ENCODE measurements at places on chromosomes 12 and 14. TPM values are rescaled to one million over a fixed set of nuclear protein-coding genes. Genes with fewer than 3 reads are reported as not detected.

GRCh38 chr12:11477110-11477509 is 81.7 kb upstream of the PRB2 start:
- H3K4me3 ChIP-seq, result no peak overlapping the region
- H3K27ac ChIP-seq, result no peak overlapping the region
- no peak for DNase-seq

- H3K4me3 ChIP-seq, result no peak overlapping the region
- H3K4me1 ChIP-seq, result no peaks in the 10 kb centered on the region
- H3K36me3 ChIP-seq, result no peaks in the 10 kb centered on the region
These were observed 157.2 kb downstream of the GARIN6 start for GRCh38 chr12:99804715-99805114.

- no peaks in the 10 kb centered on the region for H3K27me3 ChIP-seq
- peak overlapping the region; percentile 77 for H3K27ac ChIP-seq
- H3K36me3 ChIP-seq, result peaks cover 26% of the 10 kb centered on the region
- no peaks in the 10 kb centered on the region for H3K4me1 ChIP-seq
These were observed 685 bp upstream of the CDH24 start for GRCh38 chr14:23057757-23058653.

DNA sequence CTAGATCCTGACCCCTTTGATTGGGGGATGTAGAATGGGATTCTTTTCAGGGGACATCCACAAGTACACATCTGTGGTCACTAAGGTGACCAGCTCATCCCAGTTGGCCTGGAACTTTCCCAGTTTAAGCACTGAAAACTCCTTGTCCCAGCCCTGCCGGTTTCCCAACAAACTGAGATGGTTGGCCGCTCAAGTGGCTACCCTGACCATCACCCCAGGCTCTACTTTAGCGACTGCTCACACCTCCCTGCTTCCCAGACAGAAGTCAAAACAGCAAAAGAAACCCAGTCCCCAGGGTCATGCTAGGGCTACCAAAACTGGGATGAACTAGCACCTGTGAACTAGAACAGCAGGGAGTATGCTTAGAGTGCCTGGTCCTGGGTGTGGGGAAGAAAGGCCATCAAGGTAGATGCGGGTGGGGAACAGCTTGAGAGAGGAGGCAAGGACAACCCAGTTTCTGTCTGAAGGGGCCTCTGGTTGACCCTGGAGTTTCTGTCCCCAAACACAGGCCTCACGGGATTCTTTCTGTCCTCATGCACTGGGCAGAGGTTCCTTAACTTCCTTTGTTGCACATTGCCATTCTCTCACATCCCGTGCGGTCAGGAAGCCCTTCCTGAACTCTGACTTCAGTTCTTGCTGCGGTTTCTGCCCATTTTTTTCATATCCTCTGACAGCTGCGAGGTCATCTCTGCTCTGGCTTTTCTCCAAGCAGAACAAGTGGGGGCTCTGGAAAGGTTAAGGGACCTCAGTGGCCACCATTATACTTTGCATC is 1.6 kb downstream of the LTB4R start:
- DNase-seq, result peak; percentile 49
- no peak overlapping the region for H3K27ac ChIP-seq
- no peak overlapping the region for H3K4me3 ChIP-seq
- H3K36me3 ChIP-seq, result no peaks in the 10 kb centered on the region

- H3K27me3 ChIP-seq, result no peaks in the 10 kb centered on the region
- no peaks in the 10 kb centered on the region for H3K4me1 ChIP-seq
- no peaks in the 10 kb centered on the region for H3K36me3 ChIP-seq
- H3K4me3 ChIP-seq, result no peak overlapping the region
These were observed 1012.0 kb downstream of the FLRT2 start for GRCh38 chr14:86541972-86542371.

DNA sequence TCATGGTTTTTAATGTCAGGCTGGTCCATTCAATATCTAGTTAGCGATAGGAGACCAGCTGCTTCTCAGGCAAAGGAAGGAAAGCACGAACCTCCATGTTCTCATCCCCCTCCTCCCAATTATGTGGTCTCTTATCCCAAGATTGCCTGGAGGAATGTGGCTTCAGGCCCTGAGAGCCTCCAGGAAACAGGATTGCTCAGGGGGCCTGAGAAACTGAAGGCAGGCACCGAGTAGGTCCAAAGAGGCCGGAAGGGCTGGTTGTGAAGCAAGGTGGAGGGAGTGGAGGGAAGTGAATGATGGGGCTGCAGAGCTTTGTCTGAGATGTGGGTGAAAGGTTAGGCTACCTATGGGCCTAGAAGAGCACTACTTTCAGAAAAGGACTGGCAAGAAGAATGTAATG is 188.2 kb upstream of the DDHD1 start:
- H3K27me3 ChIP-seq, result no peaks in the 10 kb centered on the region
- H3K27ac ChIP-seq, result no peak overlapping the region
- no peak overlapping the region for H3K4me3 ChIP-seq

GRCh38 chr14:61565181-61565580 is 130.1 kb upstream of the HIF1A start:
- no peak overlapping the region for H3K4me3 ChIP-seq
- DNase-seq, result no peak
- peak overlapping the region; percentile 46 for H3K27ac ChIP-seq
- peaks cover 62% of the 10 kb centered on the region for H3K4me1 ChIP-seq
- no peaks in the 10 kb centered on the region for H3K36me3 ChIP-seq
- H3K27me3 ChIP-seq, result no peaks in the 10 kb centered on the region

DNA sequence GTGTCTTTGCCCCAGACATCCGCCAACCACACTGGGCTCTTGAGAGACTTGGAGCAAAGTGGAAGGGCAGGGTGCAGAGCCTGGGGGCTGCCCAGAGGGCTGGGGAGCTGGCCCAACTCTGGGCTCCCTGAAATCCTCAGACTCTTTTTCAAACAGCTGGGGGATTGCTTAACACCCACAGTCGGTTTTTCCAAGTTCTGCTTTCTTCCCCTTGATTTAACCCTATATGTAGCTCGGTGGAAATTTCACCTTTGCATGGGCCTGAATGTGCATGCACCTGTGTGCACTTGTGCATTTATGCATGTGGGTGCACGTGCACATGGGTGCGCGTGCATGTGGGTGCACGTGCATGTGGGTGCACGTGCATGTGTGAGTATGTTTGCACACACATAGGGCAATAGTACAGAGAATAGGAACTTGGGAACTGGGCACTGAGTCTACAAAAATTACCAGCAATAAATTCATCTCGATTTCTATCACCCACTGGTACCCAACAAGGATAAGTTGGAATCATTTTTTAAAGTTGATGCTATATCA is 52.3 kb upstream of the RFLNA start:
- no peak overlapping the region for H3K27ac ChIP-seq
- H3K27me3 ChIP-seq, result no peaks in the 10 kb centered on the region
- DNase-seq, result no peak
- H3K4me1 ChIP-seq, result no peaks in the 10 kb centered on the region

DNA sequence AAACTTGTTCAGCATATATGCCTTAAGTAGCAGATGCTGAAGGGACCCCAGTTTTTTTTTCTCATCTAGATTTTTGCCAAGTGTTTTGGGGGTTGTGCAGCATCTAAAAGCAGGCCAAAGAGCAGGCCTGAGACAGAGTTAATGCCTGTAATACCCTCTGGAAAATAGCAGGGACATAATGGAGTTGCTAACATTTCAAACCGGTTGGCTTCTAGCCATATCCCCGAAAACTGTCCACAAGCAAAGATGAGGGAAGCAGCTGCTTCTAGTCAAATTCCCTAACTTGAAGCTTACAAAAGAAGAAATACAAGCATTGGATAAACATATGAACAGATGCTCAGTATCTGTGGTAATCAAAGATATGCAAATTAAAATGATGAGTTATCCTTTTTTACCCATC is 52.1 kb upstream of the AEBP2 start:
- no peaks in the 10 kb centered on the region for H3K27me3 ChIP-seq
- no peaks in the 10 kb centered on the region for H3K36me3 ChIP-seq
- H3K27ac ChIP-seq, result no peak overlapping the region
- H3K4me3 ChIP-seq, result no peak overlapping the region
- H3K4me1 ChIP-seq, result no peaks in the 10 kb centered on the region
- DNase-seq, result no peak

DNA sequence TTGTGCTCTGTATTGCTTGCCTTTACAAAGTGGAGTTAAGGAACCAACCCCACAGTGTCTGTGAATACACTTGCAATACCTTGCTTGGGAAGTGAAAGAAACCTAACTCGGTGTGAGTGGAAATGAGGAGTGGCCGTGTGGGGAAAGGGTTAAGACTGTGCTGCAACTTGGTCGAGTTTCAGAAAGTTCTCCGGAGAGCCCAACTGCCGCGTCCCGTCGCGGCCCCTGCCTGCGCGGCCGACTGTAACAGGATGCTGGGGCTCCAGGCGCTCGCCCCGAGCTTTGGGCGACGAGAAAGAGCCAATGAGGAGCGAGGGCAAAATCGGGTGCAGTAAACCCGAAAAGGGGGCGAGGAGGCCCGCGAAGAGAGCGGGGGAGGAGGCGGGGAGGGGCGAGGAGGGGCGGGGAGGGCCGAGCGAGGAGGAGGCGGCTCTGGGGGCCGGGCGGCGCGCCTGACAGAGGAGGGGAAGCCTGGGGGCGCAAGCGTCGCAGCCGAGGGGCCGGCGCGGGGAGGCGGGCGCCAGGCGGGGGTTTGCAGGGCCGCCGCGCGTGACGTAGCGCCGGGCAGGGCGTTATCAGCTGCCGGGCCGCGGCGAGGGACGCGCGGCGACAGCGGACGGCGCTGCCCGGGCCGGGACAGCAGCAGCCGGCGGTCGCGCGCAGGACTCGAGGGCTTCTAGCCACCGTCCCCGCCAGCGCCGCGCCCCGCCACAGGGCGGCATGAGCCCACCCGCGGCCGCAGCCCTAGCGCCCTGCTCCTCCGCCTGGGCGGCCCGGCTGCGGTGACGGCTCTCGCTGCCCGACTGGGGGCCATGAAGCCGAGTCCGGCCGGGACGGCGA is at the start of gene DACT1:
DACT1 (plus strand) TSS at position 572 of the 840 bp plus-strand sequence; CDS start at position 813, 241 bp downstream.
- peaks cover 12% of the 10 kb centered on the region for H3K36me3 ChIP-seq
- H3K4me1 ChIP-seq, result peaks cover 56% of the 10 kb centered on the region
- H3K27me3 ChIP-seq, result no peaks in the 10 kb centered on the region
- peak within 1 kb of the TSS; percentile 86 for H3K4me3 ChIP-seq

GRCh38 chr14:93054876-93055275 is 60.8 kb downstream of the ITPK1 start:
- no peak for DNase-seq
- H3K27me3 ChIP-seq, result no peaks in the 10 kb centered on the region
- H3K4me1 ChIP-seq, result peaks cover 18% of the 10 kb centered on the region
- H3K4me3 ChIP-seq, result no peak overlapping the region

- H3K27ac ChIP-seq, result no peak overlapping the region
- no peaks in the 10 kb centered on the region for H3K27me3 ChIP-seq
- H3K36me3 ChIP-seq, result no peaks in the 10 kb centered on the region
These were observed 215.5 kb downstream of the AEBP2 start for GRCh38 chr12:19654650-19655376.

DNA sequence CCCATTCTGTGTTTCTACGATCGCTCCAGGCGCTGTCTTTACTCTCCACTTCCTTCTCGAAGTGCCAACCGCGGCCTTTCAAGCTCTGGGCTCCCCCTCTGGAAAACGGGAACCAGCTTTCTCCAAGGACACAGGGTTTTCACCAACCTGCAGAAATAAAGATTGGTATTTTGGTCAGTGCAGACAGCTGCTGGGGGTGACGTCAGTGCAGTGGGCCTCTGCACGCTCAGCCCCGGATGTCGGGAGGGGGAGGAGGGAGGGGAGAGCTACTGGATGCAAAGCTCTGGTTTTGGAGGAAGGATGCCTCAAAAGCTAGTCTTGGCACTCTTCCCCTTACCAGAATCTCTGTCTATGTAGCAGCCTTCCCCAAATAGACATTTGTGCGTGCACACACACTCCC is 19.9 kb downstream of the HRK start:
- peak; percentile 67 for DNase-seq
- H3K27me3 ChIP-seq, result no peaks in the 10 kb centered on the region
- no peak overlapping the region for H3K27ac ChIP-seq
- no peak overlapping the region for H3K4me3 ChIP-seq
- no peaks in the 10 kb centered on the region for H3K36me3 ChIP-seq

DNA sequence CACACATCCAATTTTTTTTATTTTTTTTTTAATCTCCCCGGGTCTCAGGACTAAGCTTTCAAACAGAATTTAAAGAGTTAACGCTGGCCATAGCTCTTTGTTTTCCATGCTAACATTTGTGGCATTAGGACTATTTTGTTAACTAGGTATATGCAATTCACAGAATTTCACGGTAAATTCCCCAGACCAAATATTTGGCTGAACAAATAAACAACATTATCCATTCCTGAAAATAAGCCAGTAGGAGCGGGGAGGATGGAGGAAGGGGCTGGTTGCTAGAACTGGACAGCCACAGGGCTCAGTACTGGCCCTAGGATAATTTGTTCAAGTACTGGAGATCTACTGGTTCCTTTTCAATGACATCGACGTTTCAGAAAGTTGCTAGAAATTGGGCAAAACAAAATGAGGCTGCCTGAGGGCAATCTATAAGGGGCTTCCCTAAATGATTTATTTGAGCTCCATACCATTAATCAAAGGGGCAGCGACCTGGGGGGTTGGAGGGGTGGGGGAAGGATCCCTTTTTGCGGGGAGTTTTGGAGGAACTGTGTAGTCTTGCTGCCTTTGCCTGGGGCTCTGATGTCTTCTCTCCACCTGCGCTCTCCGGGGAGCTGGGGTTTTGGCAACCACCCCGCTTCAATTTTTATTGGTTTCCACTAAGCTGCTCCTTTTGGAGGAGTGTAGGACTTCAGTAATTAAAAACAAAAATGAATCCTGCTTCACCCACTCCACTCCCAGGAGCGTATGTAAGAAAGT is 9.0 kb downstream of the BMP4 start:
- H3K4me3 ChIP-seq, result no peak overlapping the region
- peaks cover 46% of the 10 kb centered on the region for H3K27me3 ChIP-seq
- no peak overlapping the region for H3K27ac ChIP-seq

GRCh38 chr12:79614730-79615129 is 76.0 kb downstream of the PAWR start:
- DNase-seq, result no peak
- no peak overlapping the region for H3K27ac ChIP-seq
- H3K27me3 ChIP-seq, result no peaks in the 10 kb centered on the region
- H3K4me3 ChIP-seq, result no peak overlapping the region

DNA sequence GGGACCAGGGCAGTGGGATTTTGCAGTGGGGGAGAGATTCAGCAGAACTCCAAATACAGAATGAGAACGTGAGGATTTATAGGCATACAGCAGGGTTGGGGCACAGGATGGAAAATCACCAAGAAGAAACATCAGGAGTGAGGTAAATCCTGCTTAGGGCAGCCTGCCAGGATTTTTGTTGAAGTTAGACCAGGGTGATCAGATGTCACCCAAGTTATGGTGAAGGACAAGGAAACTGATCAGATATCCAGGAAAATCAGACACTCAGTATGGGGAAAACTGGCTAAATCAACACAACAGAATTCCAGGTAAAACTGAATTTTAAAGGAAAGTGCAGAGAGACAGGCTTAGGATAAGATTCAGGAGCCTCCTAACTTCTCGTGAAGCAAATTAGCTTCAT is 682.4 kb downstream of the TMEM121 start:
- no peaks in the 10 kb centered on the region for H3K36me3 ChIP-seq
- no peaks in the 10 kb centered on the region for H3K4me1 ChIP-seq
- no peak for DNase-seq
- no peak overlapping the region for H3K4me3 ChIP-seq

- peaks cover 9% of the 10 kb centered on the region for H3K4me1 ChIP-seq
- H3K4me3 ChIP-seq, result no peak overlapping the region
- H3K36me3 ChIP-seq, result no peaks in the 10 kb centered on the region
- H3K27me3 ChIP-seq, result no peaks in the 10 kb centered on the region
These were observed 7.8 kb upstream of the TBPL2 start for GRCh38 chr14:55448141-55448614.

The GPR132 gene
- 1.0 TPM for polyA plus RNA-seq

The MRPL52 gene
- 259 TPM for polyA plus RNA-seq

The VDR gene
- not detected for polyA plus RNA-seq

The GDF3 gene
- 0.35 TPM for polyA plus RNA-seq

The COQ5 gene
- 99.3 TPM for polyA plus RNA-seq

The C12orf54 gene
- not detected for polyA plus RNA-seq

The AMN gene
- 1.3 TPM for polyA plus RNA-seq

The PMEL gene
- polyA plus RNA-seq, result 15.5 TPM

The TAPBPL gene
- 1.5 TPM for polyA plus RNA-seq
